Cardiac ventricle fibroblast (primary cell): ENCODE measurements at places on chromosomes 2 and 18. TPM values are rescaled to one million over a fixed set of nuclear protein-coding genes. Genes with fewer than 3 reads are reported as not detected.

The CLIP4 gene
- total RNA-seq: 26.4 and 36.7 TPM in 2 replicates

The KLHL41 gene
- 1.00 and 1.7 TPM in 2 replicates for total RNA-seq

The CAPG gene
- 42.8 and 50.4 TPM in 2 replicates for total RNA-seq

The SPRED2 gene
- total RNA-seq: 14.7 and 16.4 TPM in 2 replicates

The CLEC4F gene
- total RNA-seq: not detected in 2 replicates

The SPDYA gene
- 0.10 and 0.62 TPM in 2 replicates for total RNA-seq

The NYAP2 gene
- total RNA-seq: not detected in 2 replicates

The POTEI gene
- not detected in 2 replicates for total RNA-seq

The FAP gene
- 21.2 and 21.8 TPM in 2 replicates for total RNA-seq

The IL1RN gene
- not detected in 2 replicates for total RNA-seq

The QPCT gene
- total RNA-seq: 1.9 and 4.1 TPM in 2 replicates

The RND3 gene
- total RNA-seq: 69.7 and 97.6 TPM in 2 replicates

The MC5R gene
- total RNA-seq: not detected in 2 replicates

The NPPC gene
- not detected in 2 replicates for total RNA-seq

The FAM124B gene
- total RNA-seq: 0.39 and 0.56 TPM in 2 replicates

The ITPRID2 gene
- 29.9 and 31.9 TPM in 2 replicates for total RNA-seq

The FBXO15 gene
- not detected in 2 replicates for total RNA-seq

The DSG2 gene
- under 0.01 and 0.05 TPM in 2 replicates for total RNA-seq

The IL1RL1 gene
- 2.3 and 2.4 TPM in 2 replicates for total RNA-seq
